ENCODE measurements at places on chromosomes 16 and 17.
A peak's percentile ranks its signal among the peaks of the same experiment; 100 is the strongest.

GRCh38 chr17:77516902-77517301 is 376.1 kb downstream of the SEC14L1 start:
- no peak for DNase-seq

DNA sequence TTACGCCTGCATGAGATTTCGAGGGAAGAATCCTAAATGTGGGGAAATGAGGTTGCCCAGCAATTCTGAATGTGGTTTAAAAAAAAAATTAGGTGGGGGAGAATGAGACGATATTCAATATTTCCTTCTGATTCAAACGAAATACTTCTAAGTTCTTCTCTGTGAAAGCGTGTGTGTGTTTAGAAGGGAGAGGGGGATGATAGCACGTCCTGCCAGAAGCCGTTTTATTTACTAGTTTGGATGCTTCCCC is 47.8 kb downstream of the TBC1D16 start:
- DNase-seq: no peak

DNA sequence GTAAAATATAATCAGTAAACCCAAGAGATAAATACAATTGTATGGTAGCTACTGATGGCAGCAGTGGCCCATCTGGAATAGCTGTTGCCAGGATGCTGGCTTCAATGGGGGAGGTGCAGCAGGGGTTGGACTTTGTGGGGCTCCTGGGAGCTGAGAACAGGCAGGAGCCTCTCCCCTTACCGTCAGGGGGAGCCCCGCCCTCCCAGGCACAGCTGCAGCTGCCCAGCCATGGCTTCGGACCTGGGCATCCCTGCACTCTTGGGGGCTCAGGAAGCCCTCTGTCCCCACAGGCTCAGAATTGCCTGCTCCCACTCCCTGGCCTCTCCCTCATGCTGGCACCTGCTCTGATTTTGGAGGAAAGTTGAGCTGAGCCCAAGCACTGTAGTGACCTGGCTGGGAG is 741.1 kb downstream of the CDH11 start:
- no peak for DNase-seq

DNA sequence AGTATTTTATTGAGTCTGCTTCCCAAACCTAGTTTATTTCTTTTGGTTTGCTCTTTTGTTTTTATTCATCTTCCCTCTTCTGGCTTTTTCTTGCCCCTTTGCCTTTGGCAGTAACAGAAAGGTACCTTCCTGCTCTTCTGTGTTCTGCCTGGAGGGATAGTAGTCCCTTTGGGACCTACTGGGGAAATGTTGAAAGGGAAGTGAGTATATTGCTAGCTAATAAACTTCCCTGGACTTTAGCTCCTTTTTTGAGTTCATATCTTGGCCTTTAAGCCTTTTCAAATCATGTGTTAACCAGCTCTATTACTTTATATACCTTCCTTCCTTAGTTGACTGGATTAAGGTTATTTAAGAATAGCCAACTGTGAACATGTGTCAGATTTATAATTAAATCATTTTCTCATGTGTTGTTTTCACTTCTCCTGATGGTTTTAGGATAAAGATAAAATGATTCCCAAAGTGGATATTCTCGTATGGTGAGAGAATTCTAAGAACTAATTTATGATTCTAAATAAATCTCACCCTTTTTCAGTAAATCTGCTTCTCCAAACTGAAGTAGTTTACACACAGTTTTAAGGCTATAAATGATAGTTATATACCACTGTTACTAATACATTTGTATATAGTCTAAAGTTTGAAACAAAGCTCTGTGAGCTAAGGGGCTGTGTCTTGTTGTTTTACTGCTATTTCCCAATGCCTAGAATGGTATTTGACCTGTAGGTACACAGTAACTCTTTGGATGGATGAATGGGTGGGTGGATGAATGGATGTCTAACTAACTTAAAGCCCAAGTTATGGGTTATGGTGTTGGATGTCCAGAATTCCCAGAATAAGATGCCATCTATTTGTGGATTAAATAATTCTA is 45.7 kb downstream of the OMG start:
- no peak for DNase-seq

DNA sequence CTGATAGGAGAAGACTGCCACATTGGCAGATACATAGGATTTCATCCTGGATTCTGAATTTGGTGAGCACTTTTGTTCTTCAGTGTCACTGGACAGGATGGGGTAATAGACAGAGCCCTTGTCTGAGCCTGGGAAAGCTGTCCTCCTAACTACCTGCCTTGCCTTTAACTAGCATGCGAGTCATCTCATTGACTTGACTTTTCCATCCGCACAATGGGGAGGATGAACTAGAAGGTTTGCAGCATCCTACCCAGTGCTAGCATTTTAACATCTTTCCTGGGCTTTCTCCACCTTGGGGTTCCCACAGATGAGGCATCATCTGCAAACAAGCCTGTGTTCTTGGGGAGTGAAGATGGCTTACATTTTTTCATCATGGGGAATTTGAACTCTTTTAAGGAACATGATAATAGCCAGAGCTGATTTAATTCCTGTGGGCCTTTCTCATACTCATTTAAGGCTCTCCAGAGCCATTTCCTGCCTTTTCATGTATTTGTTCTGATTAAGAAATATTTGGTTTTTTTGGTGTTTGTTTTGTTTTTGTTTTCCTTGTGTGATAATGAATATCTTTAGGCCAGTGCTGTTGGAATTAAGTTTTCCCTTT is 139.5 kb downstream of the MSI2 start:
- DNase-seq: no peak

DNA sequence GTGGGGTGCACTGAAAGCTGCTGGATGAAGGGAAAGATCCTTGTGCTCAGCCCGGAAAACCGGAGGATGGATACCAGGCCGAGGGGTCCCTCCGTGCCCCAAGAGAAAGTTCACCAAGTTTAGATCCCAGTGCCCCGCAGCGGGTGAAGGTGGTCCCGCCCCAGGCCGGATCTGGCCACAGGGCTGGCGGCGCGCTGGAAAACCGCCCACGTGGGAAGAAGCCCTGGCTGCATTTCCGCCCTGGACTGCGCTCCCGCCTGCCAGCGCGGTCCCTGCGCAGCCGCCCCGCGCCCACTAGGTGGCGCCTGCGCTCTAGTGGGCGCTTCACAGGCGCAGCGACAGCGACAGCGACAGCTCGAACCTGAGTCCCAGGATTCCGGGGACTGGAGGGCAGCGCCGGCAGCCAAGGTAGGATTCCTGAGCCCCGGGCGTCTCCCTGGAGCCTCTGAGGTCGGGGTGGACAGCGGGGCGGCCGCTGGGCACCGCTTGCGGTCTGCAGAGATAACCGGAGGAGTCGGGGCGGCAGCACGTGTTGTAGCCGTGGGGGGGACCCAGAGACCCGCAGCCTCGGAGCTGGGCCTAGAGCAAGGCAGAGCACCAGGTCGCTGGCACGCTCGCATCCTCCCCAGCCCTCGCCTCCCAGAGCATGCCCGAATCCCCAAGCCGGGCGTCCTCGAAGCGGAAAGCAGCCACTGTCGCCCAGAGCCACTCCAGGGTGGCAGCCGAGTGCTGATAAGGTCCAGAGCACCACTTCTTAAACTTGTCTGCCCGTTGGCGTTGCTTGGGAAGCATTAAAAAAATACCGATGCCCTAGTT is at the start of gene CHD9:
TSS of gene CHD9 (plus strand) at position 322 of the 816 bp plus-strand sequence. CDS start 101,099 bp downstream, outside the sequence.
- DNase-seq: peak; percentile 54

GRCh38 chr17:65360961-65361552 is 200.4 kb downstream of the AXIN2 start:
- no peak for DNase-seq

- no peak for DNase-seq
Measured at GRCh38 chr17:81037026-81037797, 2.3 kb downstream of the BAIAP2 start.
